T-helper 2 cell (primary cell): ENCODE measurements at places on chromosomes 5 and 9.

- DNase-seq, result no peak
Measured at GRCh38 chr5:2748179-2748860, 3.2 kb downstream of the IRX2 start.

DNA sequence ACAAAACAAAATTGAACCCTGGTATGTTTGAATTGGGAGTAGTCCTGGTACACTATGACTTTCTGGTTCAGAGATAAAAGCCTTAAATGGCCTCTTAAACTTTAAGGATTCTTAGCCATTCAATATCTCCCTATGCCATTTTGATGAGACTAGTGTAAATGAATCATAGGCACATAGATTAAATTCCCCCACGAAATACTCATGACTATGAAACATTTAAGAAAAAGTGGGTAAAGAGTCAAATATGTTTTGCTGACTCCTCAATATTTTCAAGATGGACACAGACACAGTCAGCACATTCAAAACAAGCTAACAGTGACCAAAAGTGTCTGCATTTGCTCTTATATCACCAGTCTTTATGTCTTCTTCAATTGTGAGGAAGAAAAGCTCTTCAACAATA, 278.3 kb downstream of the PDE4D start:
- no peak for DNase-seq

DNA sequence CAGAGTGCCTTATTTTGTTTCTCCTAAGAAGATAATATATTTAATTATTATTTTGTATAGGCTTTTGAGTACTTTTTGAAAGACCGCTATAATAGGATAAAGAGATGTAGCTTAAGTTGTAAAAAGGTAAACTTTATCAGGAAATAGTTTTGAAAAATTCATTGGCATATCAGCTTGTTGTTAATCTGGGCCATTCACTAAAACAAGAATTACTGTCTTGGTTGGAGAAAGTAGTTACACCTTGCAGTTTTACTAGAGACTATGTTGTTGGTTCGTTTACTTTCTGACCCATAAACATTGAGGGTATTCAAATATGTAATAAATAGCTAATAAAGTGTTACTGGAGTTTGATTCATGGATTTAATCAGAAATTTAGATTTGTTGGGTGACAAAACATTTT, 33.7 kb downstream of the TNPO1 start:
- DNase-seq, result no peak

DNA sequence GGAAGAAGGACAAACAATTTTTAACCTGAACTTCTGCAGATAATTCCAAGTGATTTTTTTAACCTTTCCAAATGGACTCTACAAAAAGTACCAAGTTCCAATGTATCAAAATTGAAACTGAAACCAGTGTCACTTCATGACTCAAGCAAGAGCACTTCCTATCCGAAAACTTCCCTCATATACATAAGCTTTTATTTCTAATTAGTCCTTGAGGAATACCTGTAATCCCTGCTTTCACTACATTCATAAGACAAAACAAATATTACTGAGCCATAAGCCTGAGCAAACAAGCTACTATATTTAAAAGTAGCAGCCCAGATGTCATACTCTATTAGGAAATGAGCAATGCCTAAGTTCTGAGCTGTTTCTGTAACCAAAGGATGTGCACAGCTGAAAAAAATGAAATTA, 224.4 kb downstream of the EBF1 start:
- DNase-seq, result no peak

GRCh38 chr5:55234121-55234700, 803 bp upstream of the CCNO start:
- no peak for DNase-seq

GRCh38 chr9:131238402-131239021, 37.8 kb downstream of the FAM78A start:
- no peak for DNase-seq

GRCh38 chr5:2017540-2018389, 135.0 kb upstream of the IRX4 start:
- no peak for DNase-seq

- DNase-seq, result no peak
Measured at GRCh38 chr5:21581508-21581907, 1271.6 kb downstream of the CDH12 start.

- peak; percentile 81 for DNase-seq
Measured at GRCh38 chr9:33446946-33447798, at the start of gene AQP3. Gene AQP3 (minus strand): TSS chr9:33447593. CDS start chr9:33447530, 63 bp downstream.

DNA sequence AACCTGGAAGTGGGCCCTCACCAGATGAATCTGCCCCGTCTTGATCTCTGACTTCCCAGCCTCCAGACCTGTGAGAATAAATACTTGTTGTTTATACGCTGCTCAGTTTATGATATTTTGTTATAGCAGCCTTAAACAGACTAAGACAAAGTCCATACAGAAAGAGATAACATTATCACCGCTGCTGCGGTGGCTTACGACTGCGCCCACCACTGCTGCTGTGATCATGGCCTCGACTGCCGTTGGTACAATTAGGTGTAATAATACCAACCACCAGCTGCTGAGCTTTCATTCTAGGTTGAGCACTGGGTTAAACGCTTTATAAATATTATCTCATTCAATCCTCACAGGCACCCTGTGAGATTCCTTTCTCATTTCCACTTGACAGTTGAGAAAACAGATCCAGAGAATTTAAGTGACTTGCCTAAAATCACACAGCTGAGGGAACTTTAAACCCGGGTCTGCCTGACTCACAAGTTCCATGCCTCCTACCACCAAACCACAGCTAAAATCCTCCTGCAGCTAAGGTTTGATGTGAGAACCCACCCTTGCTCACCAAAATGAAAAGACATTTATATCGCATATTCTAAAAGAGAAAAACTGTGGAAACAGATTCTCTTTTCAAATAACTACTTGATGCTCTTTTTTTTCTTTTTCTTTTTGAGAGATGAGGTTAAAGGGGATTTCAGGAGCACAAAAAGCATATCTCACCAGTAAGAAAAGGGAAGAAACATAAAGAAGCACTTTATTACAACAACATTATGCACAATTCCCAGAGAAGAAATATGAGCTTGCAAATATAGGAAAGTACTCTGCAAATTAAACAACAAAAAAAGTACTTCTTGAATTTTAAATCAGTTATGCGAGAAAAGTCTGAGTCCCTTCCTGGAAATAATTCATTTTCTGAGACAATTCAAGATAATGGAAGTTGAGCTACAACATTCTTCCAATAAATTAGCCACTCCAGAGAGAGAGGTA, 23.9 kb downstream of the GOLM1 start:
- no peak for DNase-seq

DNA sequence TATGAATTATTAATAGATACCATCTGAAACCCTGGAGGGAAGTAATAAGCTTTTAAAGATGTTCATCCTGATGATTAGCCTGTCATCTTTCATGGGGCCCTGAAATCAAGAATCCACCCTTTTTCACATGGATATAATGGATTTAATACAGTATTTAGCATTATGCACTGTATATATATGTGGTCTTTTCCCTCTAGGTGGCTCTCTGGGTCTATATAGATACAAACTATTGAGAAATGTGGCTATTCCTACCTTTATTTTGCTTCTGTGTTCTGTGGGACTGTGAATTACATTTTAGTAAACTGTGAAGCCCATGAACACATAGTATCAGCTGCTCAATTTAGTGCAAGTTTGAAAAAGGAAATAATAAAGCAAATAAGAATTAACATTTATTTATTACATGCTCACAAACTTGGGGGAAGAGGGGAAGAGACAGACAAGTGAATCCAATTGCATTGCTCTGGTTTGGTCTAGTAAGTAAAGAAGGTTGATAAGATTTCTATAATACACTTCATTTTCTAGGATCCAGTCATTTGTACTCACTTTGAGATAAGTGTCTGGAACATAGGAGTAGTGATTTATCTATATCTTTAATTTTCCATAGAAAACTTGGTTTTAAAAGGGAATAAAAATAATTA, 112.2 kb downstream of the SCAMP1 start:
- no peak for DNase-seq

- DNase-seq, result no peak
Measured at GRCh38 chr5:159392871-159393270, 62.6 kb upstream of the IL12B start.

DNA sequence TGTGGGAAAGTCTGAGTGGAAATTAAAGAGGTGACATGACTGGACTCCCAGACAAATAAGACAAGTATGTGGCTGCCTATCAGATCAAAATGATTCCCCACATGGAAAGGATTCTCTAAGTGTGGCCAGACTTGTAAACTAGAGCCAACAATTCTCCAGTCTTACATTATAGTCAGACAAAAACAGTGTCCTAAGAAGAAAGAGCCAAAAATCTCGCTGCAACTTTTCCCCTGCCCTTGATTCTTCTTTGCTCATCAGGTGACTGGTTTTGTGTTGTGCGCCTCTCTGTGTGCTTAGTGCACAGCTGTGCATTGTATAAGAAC, 164.2 kb upstream of the TARS1 start:
- DNase-seq, result no peak

GRCh38 chr5:79173626-79174025, 62.0 kb downstream of the BHMT start:
- DNase-seq, result no peak

GRCh38 chr5:37214550-37214949, 34.6 kb downstream of the CPLANE1 start:
- no peak for DNase-seq

DNA sequence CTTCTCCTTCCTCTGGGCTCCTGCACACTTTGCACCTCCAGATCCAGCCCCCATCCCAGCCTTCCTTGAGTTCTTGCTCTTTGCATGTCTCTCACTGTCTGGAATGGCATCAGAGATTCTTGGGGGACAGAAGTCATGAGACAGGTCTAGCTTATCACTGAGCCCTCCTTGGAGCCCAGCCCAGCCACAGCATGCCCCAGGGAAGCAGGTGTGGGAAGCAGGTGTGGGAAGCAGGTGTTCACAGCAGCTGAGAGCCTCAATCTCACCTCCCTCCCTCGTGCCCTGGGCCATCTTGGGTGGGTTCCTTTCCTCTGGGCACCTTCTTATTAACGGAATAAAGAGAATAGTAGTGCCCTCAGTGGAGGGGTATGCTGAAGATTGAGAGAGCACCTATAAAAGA, 27.2 kb downstream of the SLC6A7 start:
- no peak for DNase-seq

DNA sequence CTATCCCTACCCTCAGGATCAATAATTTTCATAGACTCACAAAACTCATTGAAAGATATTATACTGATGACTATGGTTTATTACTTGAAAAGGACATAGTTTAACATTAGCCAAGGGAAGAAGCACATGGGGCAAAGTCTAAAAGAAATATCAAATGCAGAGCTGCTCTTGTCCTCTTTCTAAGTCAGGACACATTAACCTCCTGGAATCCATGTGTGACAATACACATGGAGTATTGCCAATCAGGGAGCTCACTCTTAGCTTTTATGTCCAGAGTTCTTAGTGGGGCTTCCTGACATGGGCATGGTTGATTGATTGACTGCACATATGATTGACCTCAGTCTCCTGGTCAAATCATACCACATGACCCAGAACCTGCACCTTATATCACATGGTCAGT, 165.5 kb upstream of the COX7C start:
- no peak for DNase-seq

DNA sequence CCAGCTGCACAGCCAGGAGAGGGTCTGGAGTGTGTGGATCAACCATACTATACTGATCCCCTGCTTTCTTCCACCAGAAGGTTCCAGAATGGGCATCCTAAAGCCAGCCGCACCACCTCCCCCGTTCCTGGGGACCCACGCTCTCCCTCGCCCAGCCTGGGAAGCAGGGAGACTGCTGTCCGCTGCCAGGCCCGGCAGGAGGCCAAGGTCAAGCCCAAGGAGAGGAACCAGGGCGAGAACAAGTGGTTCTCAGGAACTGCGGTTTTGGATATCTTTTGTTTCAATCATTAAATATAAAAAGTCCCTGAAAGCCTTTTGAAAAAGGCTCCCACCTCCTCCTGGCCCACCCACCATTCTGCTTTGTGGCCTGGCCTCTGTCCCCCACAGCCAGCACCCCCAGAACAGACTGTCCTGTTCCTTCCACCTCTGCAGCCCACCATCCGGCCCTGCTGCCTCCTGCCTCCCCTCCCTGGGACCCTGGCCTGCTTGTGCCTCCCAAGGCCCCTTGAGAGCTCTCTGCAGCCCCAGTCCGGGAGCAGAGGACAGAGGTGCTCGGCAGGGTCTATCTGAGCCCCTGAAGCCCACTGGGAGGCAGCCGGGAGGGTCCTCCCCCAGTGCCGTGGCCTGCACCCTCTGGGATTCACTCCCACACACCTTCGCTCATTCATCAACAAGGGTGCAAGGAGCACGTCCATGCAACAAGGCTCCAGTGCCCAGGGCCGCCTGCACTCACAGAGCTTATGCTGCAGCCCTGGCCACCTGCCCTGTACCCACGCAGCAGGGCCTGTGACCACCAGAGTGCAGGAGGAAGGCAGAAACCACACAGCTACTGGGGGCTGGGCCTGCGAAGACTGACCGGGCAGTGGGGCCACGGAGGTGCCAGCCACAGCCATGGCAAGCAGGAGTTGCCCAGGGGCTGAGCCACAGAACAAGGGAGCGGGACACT, 614 bp upstream of the LCN6 start:
- no peak for DNase-seq

GRCh38 chr5:178625679-178626483, 969 bp downstream of the CLK4 start:
- no peak for DNase-seq

DNA sequence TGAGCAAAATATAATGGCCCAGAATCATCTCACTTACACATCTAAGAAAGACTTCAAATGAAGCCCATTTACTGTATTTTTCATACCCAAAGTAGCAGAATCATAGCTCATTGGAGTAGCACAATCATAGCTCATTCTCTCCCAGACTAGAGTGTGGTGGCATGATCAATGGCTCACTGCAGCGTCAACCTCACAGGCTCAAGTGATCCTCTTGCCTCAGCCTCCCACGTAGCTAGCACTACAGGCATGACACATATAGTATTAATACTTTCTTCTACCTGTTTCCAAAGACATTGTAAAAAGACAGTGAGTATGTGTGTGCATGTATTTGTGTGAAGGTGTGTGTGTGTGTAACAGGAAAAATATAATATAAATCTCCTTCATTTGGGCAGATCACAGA, 1247.9 kb upstream of the ACO1 start:
- DNase-seq, result no peak

- no peak for DNase-seq
Measured at GRCh38 chr9:76882686-76883085, 23.2 kb downstream of the PRUNE2 start.
